Activated CD4-positive, alpha-beta T cell treated with anti-CD3 and anti-CD28 coated beads, Interleukin-2, Interleukin-6, amounts not matched to agents 100 ng/mL and 50 ng/mL, durations not matched to agents 16 hours and 8 hours (primary cell): ENCODE measurements at places on chromosomes 11 and 22.

- DNase-seq = peak; percentile 14
Measured at GRCh38 chr11:66509131-66509561, 1.3 kb upstream of the BBS1 start.

GRCh38 chr11:57092028-57092698, 89.6 kb upstream of the LRRC55 start:
- no peak for DNase-seq

DNA sequence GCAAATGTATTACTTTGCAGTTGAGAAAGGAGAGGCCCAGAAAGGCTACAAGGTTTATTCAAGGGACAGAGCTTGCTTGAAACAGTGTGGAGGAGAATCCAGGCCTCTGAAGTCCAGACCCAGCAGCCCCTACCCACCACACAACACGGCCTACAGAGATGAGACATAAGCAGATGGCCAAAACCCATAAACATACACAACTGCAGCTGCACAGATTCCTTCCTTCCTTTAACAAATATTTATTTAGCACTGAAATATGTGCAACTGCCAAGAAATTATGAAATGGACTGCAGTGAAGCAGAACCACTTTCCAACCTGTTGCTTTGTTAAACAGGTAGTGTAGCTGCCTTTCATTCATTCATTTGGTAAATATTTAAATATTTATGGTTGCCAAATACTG, 122.3 kb downstream of the SPATA19 start:
- no peak for DNase-seq

DNA sequence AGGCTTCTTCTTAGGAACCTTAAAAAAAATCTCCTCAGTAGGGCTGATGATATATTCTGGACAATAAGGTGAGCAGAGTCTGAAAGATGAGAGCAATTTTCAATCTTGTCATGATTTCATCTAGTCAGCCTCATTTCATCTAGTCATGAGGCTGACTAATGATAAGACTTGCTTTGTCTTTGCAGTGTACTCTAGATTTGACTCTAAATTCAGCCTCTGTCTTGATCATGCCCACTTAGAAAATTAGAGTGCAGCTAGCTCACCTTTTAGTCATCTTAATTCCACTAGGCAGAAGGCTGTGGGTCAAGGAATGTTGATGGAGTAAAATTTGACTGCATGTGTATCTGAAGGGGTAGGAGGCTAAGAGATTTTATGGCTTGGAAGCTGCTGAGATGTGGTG, 5.5 kb downstream of the EHF start:
- peak; percentile 24 for DNase-seq

DNA sequence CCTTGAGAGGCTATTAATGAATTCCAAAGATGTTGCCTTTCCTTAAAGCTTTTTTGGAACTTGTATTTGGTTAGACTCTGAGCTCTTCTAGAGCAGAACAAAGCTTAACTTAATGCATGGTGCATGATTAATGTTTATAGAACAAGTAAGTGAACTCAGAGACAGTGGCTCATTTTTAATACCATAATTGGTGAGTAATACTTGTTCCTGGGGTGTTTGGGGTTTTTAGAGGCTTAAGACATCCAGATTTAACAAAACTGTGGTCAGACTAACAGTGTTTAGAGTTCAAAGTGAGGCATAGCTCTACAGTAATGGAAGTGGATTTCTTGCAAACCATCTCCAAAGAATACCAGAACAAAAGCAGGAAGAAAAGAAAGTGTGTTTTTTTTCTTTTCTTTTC, 73.7 kb upstream of the CTSC start:
- no peak for DNase-seq
